Activated CD4-positive, alpha-beta T cell treated with anti-CD3 and anti-CD28 coated beads for 36 hours (primary cell): ENCODE measurements at places on chromosomes 5 and 9. TPM values are rescaled to one million over a fixed set of nuclear protein-coding genes. Genes with fewer than 3 reads are reported as not detected.

CCDC152 gene
- 12.2 TPM for total RNA-seq

PPP3R2 gene
- not detected for total RNA-seq

ZNF354C gene
- 7.1 TPM for total RNA-seq

C5 gene
- 2.3 TPM for total RNA-seq

MSMP gene
- total RNA-seq, result not detected

RASEF gene
- not detected for total RNA-seq

CRB2 gene
- total RNA-seq, result not detected

GNA14 gene
- total RNA-seq, result 0.11 TPM

MYO10 gene
- total RNA-seq, result 0.28 TPM

IL4 gene
- total RNA-seq, result 0.32 TPM

SPINK7 gene
- not detected for total RNA-seq

PPP1R26 gene
- 2.4 TPM for total RNA-seq

ATOSB gene
- total RNA-seq, result 6.4 TPM

CNTNAP3B gene
- total RNA-seq, result not detected

PCDHGC5 gene
- not detected for total RNA-seq

MRPS30 gene
- total RNA-seq, result 59.7 TPM

ABCA1 gene
- total RNA-seq, result 4.5 TPM

RPP25L gene
- 29.3 TPM for total RNA-seq

OLFML2A gene
- total RNA-seq, result 0.05 TPM

COL15A1 gene
- total RNA-seq, result not detected

LHX3 gene
- total RNA-seq, result not detected

IFNA21 gene
- not detected for total RNA-seq

FGF18 gene
- total RNA-seq, result not detected

SLCO6A1 gene
- total RNA-seq, result not detected

ZDHHC11 gene
- total RNA-seq, result 8.5 TPM

PCDHB13 gene
- total RNA-seq, result not detected

ZER1 gene
- 19.3 TPM for total RNA-seq

UBAP1 gene
- total RNA-seq, result 29.5 TPM

NEURL1B gene
- total RNA-seq, result 0.16 TPM

RABEPK gene
- total RNA-seq, result 29.1 TPM

NR5A1 gene
- not detected for total RNA-seq

NPR2 gene
- total RNA-seq, result 9.3 TPM

IQGAP2 gene
- total RNA-seq, result 62.7 TPM

LRRTM2 gene
- not detected for total RNA-seq

SYK gene
- total RNA-seq, result 0.64 TPM

DMRT3 gene
- total RNA-seq, result not detected

DAB2IP gene
- 0.28 TPM for total RNA-seq

IL9 gene
- 47.9 TPM for total RNA-seq
